ENCODE measurements at places on chromosomes 4 and X.

DNA sequence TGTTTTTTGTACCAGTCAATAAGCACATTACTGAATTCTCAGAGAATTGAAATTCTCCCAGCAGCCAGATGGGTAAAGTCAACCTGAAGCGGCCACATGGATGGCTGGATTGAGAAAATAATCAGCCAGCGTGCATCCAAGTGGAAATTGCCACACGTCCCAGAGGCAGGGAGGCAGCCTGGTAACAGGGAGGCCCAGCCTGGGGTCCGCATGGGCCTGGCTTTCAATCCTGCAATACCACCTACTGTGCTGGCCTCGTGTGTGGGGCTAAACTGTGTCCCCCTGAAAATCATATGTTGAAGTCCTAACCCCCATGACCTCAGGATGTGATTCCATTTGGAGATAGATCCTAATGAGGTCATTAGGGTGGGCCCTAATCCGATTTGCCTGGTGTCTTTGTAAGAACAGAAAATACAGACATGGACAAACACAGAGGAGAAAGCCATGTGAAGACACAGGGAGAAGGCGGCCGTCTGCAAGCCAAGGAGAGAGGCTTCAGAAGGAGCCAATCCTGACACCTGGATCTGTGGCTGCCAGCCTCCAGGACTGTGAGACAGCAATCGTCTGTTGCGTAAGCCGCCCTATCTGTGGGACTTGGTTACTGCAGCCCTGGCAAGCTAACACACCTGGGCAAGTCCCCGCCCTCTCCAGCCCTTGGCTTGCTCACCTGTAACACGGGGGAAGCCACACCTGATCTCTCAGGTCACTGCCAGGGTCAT lies 90.3 kb downstream of the JAKMIP1 start:
- no peak for DNase-seq

- no peak for DNase-seq
These were observed 101.4 kb upstream of the GPC4 start for GRCh38 chrX:133516686-133517085.

DNA sequence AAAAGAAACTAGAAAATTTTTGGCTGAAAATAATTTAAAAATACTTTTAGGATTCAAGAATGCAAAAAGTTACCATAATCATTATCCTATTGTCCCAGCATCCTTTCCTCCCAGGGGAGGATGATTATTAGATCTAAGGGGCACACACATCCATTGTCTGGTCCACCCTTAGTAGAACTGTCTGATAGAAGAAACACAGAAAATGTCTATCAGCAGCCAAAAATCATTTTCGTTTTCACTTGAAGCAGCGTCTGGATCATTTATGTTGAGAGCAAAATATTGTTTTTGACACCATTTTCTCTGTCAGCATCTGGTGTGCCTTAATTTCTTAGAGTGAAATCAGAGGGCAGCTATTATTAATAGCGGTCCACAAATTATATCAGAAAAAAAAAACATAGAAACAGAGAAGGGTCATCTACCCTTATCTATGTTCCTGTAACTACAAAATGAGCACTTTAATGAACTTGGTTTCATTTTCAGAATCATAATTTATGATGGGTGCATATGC lies 446.3 kb downstream of the TRAM1L1 start:
- DNase-seq, result no peak

- DNase-seq, result no peak
These were observed 69.3 kb upstream of the PCDH19 start for GRCh38 chrX:100479329-100479728.

- no peak for DNase-seq
These were observed 45.7 kb downstream of the ARHGAP10 start for GRCh38 chr4:147777456-147778091.

DNA sequence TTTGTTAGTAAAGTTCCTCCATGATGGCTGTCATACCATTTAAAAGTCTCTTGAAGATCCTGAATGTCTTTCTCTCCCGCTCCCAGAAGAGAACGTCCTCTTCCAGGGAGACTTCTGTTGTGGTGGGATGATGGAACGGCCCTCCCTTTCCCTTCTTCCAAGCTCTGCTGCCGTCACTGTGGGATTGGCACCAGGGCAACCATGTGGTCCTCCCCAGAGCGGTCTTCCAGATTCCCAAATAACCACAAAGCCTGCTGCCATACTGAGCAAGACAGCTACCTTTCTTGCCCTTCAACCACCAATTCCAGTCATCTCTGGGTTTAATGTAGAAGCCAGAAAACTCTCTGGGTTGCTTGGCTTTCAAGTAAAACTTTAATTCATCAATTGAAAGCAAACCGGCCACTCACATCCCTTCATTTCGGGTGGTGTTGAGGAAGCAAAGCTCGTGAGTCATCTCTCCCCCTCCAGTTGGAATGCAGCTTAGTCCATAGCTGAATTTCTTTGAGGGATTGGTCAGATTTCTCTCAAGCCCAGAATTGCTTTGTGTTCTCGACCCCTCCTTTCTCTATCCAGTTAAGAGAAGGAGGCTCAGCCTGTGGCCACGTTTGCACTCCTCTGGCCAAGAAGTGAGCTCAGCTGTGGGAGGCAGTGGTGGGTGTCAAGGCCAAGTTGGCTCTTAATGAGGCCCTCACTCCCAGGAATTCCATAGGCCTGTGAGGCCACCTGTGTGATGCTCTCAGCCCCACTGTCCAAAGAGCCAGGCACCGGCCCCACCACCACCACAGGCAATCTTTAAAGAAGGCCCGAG lies 36.9 kb downstream of the FHDC1 start:
- DNase-seq, result no peak

DNA sequence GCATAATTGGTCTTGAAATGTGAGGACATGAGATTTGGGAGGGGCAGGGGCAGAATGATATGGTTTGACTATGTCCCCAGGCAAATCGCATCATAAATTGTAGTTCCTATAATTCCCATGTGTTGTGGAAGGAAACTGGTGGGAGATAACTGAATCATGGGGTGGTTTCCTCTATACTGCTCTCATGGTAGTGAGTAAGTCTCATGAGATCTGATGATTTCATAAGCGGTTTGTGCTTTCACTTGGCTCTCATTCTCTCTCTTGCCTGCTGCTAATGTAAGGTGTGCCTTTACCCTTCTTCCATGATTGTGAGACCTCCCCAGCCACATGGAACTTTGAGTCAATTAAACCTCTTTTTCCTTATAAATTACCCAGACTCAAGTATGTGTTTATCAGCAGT lies 2595.9 kb downstream of the PCDH7 start:
- no peak for DNase-seq

- DNase-seq, result no peak
These were observed 7.3 kb upstream of the MAGEE1 start for GRCh38 chrX:76420237-76420636.

DNA sequence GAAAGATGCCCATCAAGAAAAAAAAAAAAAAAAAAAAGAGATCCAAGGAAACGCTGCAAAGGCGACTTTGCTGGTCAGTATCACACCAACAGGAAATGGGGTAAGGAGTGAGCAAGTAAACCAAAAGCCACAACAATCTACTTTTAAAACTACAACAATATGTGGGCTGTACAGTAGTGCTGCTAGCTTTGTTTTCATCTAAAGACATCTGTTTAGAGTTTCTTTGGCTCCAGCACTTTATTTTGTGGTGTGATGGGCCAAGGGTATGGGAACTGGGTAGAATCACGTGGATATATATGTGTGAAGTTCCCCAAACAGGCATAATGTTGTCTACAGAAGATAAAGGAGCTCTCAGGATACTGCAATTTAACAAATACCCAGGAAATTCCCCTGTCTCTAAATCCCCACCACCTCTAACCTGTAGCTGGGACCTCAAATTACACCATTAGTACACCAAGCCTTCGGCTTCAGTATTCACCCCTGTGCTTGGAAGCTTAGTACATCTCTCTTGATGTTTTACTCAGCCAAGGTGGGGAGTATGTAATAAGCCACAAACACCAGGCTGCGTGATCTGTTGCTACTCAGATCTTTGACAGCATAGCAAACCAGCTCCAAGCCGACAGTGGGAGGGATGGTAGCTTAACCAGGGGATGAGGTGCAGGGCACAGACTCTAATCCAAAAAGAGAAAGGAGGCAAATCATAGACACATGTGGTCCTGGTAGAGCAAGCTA lies 207.9 kb downstream of the HS6ST2 start:
- DNase-seq, result no peak

DNA sequence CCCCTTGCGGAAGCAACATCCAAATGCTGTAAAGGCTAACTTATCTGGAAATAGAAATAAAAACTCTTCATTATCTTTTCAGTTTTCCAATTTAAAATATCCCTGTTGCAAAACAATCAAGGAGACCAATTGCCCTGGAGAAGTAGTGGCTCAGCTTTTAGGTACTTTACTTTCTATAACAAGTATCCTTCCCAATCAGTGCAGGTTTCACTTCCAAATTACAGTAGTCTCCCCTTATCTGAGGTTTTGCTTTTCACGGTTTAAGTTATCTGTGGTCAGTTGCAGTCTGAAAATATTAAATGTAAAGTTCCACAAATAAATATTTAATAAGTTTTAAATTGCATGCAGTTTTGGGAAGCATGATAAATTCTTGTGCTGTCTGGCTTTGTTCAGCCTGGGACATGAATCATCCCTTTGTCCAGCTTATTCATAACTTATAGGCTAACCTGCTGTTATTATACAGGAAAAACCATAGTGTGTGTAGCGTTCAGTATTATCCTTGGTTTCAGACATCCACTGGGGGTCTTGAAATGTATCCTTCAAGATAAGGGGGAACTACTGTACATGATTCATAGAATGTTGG lies 973.1 kb upstream of the GRID2 start:
- DNase-seq, result no peak

DNA sequence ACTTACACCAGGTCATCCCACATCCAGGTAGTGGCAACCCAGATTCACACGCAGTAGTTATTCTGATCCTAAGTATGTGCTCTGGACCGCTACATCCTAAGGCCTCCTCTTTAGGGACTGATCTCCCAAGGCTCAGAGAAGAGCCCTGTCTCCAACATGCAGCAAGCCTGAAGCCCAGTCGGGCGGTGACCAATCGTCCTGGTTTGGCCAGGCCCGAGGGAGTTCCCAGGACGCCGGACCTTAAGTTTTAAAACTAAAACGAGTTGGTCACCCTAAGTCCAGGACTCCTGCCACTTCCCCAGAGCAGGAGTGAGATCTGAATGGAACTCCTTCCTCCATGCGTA lies 385 bp downstream of the LYAR start:
- no peak for DNase-seq

- no peak for DNase-seq
These were observed 21.2 kb upstream of the SMPX start for GRCh38 chrX:21779095-21779494.

GRCh38 chr4:140485939-140486338 lies 12.2 kb downstream of the MGAT4D start:
- DNase-seq, result no peak

GRCh38 chr4:139808381-139808807 lies 142.8 kb downstream of the MGST2 start:
- no peak for DNase-seq

- DNase-seq, result no peak
These were observed 569.4 kb downstream of the BCOR start for GRCh38 chrX:39528161-39528916.

DNA sequence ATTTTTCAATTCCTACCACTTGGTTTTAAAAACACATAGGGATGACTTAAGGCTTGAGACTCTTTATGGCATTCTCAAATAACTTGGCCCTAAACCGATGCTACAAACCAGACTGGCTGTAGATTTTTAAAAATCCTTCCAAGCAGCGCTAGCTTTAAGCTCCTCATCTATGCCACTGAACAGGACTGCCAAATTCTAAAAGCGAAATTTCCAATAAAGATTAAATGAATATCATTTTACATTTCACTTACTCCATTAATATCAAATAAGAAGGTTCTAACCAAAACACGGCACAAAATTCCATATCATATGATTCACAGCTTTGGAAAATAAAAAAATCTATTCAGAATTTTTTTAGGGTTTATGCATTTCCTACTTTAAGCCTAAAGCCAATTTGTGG lies 134.2 kb downstream of the FANCB start:
- no peak for DNase-seq

- no peak for DNase-seq
These were observed 520.7 kb upstream of the HS3ST1 start for GRCh38 chr4:11949355-11949754.

DNA sequence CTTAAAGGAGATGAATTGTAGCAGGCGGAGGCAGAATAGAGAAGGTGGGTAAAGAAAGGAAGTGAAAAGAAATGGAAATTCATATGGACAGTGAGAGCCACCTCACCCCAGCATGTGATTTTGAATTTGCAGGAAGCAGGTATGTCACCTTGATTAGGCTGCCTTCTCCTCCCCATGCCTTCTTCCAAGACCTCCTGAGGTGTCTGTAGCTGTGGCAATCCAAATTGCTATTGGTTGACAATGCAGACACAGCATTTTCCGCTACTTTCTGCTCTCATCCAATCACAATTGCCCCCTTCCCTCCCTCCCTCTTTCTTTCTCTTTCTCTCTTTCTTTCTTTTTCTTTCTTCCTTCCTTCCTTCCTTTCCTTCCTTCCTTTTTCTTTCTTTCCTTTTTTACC lies 38.5 kb downstream of the RAB33B start:
- DNase-seq, result no peak

- no peak for DNase-seq
These were observed 29.7 kb downstream of the SYNPO2 start for GRCh38 chr4:118918388-118918787.

DNA sequence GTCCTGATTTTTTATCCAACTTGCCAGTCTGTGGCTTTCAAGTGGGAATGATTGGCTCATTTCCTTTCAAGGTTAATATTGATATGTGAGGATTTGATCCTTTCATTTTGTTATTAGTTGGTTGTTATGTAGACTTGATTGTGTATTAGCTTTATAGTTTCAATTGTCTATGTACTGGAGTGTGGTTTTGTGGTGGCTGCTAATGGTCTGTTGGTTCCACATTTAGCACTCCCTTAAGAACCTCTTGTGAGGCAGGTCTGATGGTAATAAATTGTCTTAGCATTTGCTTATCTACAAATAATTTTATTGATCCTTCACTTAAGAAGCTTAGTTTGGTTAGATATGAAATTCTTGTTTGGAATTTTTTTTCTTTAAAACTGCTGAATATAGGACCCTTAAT lies 190.6 kb downstream of the CPXCR1 start:
- no peak for DNase-seq

DNA sequence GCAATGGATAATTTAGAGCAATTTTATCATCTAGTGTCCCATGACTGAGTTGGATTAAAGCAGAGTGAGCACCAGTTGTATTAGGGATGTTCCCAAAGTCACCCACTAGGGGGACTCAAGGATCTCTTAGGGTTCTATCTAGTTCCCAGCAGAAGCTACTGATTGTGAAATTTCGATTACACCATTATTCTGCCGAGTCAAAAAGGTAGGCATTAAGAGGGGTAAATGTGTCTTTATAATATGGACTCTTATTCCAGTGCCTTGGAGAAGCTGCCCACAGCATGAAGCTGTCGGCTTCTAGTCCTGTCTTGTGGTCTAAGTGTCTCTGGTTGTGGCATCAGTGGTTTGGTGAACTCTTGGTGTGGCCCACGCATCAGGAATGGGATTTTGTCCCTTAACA lies 53.3 kb downstream of the RGS12 start:
- peak; percentile 75 for DNase-seq

DNA sequence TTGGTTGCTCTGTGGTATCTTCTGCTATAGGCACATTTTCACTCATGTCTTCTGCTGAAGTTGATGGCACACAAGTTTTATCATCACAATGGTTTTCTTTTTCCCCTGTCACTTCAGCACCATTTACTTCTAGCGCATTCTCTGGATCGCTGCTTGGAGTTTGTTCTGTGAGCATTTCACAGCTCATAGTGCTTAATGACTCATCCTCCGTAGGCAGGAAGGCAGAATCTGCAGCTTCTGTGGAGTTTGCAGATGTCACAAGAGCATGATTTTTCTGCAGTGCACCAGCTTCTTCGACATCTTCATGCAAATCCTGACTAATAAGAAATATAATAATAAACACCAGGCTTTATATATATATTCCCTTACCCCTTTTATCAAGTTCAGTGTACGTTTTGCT lies 83.6 kb downstream of the CHM start:
- peak; percentile 16 for DNase-seq

Measured in activated CD4-positive, alpha-beta T cell treated with anti-CD3 and anti-CD28 coated beads, Interleukin-2, Interleukin-6, amounts not matched to agents 100 ng/mL and 50 ng/mL, durations not matched to agents 16 hours and 8 hours (primary cell).